NCI-H2029 treated with DMSO at 0.1 percent for 48 hours (cell line): ENCODE measurements at places on chromosomes 7 and 10.

GRCh38 chr10:113517901-113518260 is 35.0 kb upstream of the HABP2 start:
- no peak for DNase-seq

- no peak for DNase-seq
These were observed 5.5 kb downstream of the CHUK start for GRCh38 chr10:100223879-100224278.

GRCh38 chr7:114930829-114931655 is 9.1 kb downstream of the MDFIC start:
- no peak for DNase-seq

DNA sequence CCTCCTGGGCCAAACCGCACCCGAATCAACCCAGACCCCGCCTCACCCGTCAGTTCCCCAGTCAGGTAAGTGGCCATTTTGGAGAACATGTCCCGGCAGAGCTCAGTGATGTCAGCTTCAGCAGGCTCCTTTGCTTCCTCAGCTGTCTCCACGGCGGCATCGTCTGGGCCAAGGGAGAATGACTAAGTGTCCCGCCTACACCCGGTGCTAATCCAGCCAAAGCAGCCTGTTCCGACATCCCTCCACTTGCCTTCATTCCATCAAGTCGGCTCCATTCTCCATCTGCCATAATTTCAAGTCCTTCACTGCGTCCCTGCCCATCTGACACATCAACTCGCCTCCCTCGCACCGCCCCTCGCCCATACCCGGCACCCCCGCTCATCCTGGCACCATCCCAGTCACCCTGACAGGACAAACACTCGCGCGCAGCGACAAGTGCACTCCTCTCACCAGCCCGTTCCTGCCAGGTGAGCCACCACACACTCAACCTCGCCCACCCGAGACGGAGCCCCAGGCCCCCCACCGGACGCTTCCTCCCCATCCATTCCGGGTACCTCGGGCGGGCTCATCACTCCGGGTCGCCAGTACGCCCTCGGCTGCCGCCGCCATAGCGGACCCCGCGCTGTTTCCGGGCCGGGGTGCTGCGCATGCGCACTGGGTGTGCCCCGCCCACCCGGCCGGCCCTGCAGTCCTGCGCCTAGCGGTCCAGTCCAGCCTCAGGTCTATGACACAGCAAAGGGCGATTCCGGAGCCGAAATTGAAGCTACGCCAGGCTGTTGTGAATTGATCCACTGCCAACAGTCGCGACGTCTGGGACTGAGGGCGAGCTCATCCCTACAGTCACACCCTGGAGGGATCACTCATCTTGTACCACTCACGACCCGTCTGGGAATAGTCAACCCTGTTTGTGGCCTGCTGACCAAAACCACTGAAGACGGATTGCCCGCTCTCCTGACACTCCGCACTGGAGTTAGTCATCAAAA is at the start of gene BLOC1S2:
Gene BLOC1S2, minus strand, starts transcription at position 630 of the 983 bp plus-strand sequence. Its CDS starts 21 bp downstream, at position 609.
- peak; percentile 5 for DNase-seq

GRCh38 chr7:47743965-47744591 is 162.2 kb upstream of the TNS3 start:
- DNase-seq = no peak

DNA sequence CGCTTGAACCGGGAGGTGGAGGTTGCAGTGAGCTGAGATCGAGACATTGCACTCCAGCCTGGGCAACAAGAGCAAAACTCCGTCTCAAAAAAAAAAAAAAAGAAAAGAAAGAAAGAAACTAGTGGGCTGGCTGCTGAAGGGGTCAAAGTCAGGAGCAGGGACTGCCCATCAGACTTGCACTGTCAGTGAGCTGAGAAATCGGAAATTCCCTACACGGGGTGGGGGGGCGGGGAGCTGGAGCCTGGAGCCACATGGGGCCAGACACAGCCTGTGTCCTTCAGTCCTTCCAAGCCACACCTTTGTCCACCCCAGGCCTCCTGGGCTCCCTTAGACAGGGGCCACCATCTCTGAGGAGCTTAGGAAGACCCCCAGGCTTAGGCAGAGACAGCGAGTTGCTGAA is 34.5 kb downstream of the SRRM3 start:
- no peak for DNase-seq

DNA sequence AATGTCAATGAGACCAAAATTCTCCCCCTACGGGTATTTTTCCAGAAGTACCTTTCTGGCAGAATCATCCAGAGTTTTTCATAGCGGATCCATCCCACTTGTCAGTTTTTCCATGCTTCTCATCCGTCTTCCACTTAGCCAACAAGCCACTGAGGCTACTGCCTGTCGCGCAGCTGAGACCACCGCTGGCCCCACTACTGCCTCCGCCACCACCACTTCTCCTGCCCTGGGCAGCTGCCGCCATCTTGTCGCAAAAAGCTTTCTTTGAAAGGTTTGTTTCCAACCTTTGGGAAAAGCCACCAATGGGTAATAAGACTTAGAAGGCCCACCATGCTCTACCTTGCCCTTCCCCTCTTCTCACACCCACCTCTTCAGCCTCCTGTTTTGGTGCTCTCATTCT is 42.1 kb downstream of the ERLIN1 start:
- DNase-seq = no peak

DNA sequence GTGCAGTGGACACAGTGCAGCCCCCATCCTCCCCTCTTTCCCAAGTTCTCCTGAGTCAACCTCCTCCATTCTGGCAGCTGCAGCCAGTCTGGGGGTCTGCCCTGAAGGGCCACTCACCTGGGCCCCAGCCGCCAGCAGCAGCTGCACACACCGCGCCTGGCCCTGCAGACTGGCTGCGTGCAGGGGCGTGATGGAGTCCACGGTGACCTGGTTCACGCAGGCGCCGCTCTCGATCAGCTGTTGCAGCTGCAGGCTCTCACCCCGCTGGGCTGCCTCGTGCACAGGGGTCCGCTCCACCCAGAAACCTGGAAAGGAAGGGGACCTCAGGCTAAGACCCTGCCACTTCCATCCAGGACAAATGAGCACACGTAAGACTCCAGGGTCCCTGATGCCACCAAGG is 13.6 kb downstream of the ASB13 start:
- no peak for DNase-seq

GRCh38 chr7:30468791-30469190 is 9.8 kb downstream of the NOD1 start:
- no peak for DNase-seq

GRCh38 chr7:47526466-47526865 is 55.4 kb downstream of the TNS3 start:
- DNase-seq = no peak

GRCh38 chr10:124283949-124284250 is 134.8 kb downstream of the OAT start:
- DNase-seq = no peak

- DNase-seq = no peak
These were observed 591.9 kb upstream of the MGMT start for GRCh38 chr10:128875030-128875744.

DNA sequence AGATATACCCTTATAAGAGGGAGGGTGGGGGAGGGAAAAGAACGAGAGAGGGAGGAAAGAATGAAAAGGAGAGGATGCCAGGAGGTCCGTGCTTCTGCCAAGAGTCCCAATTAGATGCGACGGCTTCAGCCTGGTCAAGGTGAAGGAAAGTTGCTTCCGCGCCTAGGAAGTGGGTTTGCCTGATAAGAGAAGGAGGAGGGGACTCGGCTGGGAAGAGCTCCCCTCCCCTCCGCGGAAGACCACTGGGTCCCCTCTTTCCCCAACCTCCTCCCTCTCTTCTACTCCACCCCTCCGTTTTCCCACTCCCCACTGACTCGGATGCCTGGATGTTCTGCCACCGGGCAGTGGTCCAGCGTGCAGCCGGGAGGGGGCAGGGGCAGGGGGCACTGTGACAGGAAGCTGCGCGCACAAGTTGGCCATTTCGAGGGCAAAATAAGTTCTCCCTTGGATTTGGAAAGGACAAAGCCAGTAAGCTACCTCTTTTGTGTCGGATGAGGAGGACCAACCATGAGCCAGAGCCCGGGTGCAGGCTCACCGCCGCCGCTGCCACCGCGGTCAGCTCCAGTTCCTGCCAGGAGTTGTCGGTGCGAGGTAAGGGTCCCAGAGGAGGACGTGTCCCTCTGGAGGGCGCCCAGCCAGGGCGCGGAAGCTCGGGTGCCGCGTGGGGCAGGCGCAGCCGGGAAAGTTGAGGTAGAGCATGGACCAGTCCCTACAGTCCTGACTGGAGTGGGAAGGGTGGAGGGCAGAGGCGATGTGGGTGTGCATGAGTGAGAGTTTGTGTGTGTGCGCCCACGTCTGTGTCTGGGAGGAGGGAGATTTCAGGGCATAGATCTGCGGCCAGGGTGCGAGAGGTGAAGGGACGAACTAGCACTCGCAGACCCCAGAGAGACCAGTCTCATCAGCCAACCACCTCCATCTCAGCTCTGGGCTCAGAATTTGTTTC is 844 bp downstream of the GRM3 start:
- DNase-seq = no peak

DNA sequence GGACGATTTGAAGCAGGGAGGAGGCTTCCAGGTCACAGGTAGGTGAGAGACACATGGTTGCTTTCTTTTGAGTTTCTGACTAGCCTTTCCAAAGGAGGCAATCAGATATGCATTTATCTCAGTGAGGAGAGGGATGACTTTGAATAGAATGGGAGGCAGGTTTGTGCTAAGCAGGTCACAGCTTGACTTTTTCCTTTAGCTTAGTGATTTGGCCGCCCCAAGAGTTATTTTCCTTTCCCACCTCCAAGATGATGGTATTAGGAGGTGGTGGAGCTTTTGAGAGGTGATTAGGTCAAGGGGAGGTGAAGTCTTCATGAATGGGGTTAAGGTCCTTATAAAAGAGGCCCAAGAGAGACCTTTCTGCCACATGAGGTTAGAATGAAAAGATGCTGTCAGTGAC is 443.7 kb downstream of the TYW1 start:
- DNase-seq = no peak

GRCh38 chr7:85074-85882 is 107.1 kb upstream of the FAM20C start:
- no peak for DNase-seq
